Bone marrow (tissue), 2 donors: ENCODE measurements at places on chromosomes 3 and 15.
A peak's percentile ranks its signal among the peaks of the same experiment; 100 is the strongest.

DNA sequence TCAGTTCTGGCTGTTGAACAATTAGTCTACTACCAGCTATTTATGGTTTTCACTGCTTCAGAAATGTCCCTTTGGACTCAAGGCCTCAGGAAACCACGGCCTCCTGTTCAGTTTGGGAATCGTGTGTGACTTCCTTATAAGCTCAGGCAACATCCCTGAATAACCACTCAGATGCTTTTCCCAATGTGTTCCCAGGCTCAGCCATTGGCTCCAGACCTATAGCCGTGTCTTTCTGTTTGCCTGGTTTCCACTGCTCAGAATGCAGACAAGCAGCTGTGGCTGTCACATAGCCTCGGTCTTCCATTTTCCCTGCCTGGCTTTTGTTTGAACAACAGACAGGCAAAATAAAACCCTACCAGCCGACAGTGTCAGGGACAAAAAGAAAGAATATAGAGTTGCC is 63.2 kb upstream of the ATP2B2 start:
- DNase-seq, result no peak

- DNase-seq, result no peak
These were observed 2.5 kb upstream of the GPR176 start for GRCh38 chr15:39922462-39923092.

DNA sequence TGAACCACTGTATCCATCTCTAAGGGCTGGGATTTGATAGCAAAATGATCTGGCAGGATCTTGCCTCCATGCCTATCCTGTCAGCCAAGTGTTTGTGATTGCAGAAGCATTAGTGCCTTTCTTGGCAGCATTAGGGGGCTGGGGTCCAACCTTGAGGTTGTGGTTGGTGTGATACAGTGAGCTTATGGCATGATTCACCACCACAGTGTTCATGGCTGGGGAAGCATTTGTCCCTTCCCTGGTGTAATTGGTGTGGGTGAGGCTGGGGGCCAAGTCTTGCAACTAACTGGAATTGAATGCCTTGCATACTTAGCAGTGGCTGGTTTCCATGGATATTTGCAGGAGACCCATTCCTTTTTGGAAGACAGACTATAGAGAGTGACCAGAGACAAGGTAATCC is 271.0 kb upstream of the TBL1XR1 start:
- DNase-seq, result no peak

GRCh38 chr3:70951316-70951715 is 632.2 kb downstream of the FOXP1 start:
- DNase-seq, result no peak

DNA sequence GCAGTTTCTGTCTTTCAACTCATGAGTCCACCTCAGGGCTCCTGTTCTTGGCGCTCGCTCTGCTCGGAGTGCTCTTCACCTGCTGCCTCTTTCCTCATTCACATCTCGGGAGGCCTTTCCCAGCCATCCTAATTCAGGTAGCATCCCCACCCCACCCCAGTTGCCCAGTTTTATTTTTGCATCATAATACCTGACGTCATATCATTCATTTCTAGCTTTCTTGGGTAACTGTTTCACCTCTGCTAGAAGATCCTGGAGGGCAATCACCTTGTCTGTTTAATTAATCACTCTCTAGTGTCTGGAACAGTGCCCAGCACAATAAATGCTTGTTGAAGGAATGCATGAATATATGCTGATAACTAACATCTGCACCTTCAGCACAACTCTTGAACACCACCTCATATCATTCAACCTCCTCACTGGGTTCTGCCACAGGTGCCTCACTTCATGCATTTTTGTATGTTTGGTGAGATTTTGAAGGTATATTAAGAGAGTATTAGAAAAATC is 7.6 kb downstream of the NUSAP1 start:
- DNase-seq, result no peak

DNA sequence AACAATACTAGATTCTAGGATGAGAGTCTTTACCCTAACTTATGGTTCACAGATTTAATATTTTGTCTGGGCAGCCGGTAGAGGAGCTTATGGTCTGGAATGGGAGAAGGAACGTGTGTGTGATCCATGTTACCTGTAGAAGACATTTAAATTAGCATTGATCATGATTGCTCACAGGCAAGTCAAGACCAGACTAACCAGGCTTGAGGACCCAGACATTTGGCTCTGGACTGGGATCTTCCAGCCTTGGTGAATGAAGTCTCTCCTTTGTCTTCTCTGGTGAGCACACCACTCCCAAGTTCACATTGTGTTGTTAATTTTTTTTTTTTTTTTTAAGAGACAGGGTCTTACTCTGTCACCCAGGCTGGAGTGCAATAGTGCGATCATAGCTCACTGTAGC is 11.7 kb downstream of the ABHD2 start:
- DNase-seq, result no peak

DNA sequence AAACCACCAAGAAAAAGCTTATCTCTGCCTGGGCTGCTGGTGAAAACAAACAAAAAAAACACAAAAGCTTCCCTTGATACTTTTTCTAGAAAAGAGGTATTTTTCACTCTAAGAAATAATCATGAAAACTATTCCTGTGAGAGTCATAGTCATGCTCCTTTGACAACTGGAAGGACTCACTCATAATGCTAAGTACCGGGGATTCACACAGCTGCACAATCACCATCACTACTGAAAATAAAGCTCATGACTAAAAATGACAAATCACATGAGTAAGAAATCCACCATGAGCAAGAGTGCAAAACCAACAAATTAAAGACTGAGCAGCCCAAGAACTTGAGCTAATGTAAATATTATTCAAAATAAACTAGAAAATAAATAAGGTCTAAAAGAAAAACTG is 10.6 kb upstream of the POU1F1 start:
- no peak for DNase-seq

GRCh38 chr3:31810991-31811433 is 170.1 kb downstream of the OSBPL10 start:
- no peak for DNase-seq

DNA sequence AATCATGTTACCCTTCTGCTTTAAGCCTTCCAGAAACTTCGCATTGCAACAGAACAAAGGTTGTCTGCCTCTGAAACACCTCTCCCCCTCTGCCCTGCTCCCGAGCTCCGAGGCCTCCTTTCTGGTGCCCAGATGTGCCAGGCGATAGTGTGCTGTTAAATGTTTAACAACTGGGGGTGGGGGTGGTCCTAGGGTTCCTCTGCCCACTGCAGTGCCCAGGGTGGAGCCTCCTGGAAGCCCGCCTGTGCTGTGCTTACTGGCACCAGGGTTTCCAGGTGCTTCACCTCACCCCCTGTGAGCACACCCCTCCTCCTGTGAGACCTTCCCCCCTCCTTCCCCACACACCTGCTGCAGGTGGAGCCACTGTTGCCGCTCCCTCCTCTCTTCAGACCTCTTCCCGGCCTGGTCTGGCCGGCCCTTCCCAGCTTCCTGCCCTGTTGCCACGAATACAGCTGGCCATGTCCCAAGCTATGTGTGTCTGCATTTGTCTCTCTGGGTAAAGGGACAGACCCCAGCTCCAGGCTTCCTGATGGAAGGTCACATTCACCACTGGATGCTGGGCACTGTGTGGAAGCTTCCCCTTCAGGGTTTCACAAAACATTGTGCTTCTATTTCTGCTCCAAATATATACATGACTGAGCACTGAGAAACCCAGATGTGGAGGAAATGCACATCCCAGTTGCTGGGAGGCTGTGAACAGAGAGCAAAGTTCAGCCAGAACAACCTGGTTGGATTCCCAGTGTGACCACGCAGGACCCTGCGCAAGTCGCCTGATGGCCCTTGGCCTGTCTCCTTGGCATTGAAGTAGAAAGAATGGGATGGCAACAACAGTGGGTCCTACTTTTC is 37.2 kb downstream of the MGLL start:
- no peak for DNase-seq

DNA sequence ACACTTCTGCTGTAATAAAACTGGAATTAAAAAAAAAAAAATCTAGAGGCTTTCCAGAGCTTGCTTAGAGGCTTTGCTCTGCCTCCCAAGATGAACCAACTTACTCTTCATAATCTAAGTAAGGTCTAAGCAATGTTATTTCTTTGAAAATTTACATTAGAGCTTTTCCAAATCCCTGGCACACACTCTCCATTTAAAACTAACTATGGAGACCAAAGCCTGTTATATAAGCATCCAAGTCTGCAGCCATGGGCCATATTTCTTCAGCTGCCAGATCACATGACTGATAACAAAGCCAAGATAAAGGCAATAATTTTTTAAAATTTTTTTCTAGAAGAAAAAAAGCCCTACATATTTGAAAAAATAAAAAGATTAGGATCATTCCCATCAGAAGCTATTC is 55.0 kb upstream of the ARHGEF3 start:
- DNase-seq, result no peak

GRCh38 chr3:124322966-124323365 is 331.0 kb upstream of the ROPN1 start:
- DNase-seq, result no peak

- DNase-seq, result no peak
These were observed 423.0 kb upstream of the THBS1 start for GRCh38 chr15:39157882-39158281.

GRCh38 chr3:177789500-177789899 is 592.2 kb upstream of the TBL1XR1 start:
- DNase-seq, result no peak

GRCh38 chr3:136018876-136019275 is 53.3 kb downstream of the PPP2R3A start:
- DNase-seq, result no peak

DNA sequence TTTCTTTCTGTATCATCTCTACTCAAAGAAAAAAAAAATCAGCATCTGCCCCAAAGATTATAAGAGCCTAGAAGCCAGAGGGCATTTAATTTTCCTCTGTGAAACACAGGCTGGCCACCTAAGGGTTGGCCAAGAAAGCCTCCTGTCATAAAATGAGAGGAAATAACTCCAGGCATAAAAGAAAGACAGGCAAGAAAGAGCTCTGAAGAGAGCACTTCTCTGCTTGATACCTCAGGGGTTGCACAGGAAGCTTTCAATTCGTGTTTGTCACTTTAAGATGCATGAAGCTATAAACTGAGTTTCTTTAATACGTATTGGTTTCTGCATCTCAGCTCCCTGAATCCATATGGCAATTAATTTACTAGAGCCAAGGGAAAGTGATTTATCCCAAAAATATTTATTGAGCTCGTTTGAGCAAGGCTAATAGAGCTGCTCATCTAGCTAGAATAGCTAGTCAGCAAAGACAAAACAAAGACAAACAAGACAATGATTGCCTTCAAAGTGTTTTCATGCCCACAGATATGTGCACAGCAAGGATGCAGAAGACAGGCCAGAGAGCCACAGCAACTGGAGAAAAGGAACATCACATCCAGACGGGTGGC is 35.5 kb downstream of the ATP8B4 start:
- no peak for DNase-seq

DNA sequence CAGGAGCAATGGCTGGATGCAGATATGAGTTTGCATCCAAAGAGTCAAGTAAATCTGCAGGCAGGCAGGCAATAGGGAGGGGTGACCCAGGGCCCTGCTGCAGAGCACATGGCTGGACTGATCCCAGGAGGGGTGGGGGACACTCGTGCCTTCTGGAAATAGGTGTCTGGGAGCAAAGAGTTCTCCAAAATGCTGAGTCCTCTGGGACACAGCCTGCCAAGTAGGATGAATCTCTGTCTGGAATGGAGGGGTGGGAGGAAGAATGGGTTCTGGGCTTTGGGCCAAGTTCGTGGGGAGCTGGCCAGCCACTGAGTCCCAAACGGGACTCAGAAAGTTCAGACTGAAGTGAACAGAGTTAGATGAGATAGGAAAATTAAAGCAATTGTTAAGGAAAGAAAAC is 214.5 kb downstream of the MTHFS start:
- no peak for DNase-seq

DNA sequence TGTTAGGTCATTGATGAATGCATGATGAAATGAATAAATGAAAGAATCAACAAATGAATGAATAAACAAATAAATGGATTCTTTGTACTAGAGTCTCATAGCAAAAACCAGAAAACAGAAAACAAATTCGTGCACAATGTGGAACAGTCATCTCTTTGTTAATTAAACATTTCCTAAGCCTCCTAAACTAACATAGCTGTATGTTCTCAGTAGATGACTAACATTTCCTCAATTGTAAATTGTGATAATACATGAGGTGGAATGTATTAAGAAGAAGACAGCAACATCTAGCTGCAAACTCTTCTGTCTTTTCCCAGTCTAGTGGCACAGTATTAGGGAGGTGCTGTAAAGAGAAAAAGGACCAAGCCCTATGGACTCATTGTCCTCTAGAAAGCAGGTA is 1021.0 kb downstream of the MCTP2 start:
- DNase-seq, result no peak

DNA sequence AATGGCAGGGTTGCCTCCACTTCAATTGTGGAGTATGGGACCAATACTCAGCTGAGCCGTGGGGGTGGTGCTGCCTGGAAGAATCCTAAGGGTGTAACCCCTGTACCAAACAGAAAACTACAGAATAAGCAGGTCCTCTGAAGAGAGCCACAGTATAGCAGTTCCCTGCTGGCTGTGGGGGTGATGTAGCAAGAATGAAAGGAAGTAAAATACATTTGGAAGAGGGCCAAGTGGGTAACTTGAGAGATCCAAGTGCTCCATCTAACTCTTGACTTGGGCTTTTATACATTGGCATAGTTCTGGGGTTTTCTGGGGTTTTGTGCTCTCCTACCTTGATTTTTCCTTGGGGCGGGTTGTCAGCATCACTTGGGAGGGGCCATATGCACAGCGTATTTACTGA is 341.4 kb downstream of the OTOL1 start:
- peak; percentile 23 for DNase-seq

DNA sequence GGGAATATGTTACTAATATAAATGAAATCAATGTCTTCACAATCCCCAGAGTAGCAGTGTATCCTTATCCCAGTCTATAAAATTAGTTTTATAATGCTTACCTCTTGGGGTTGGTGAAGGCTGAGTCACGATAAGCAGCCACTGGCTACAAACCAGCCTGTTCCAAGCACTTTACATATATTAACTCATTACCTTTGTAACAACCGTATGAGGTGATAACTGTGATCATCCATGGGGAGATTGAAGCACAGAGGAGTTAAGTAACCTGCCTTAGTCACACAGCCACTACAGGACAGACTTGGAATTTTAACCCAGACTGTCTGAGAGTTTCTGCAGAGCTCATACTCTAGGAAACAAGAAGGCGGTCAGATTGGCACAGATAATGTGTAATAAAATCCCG is 43.3 kb upstream of the MITF start:
- DNase-seq, result no peak

- no peak for DNase-seq
These were observed 4.1 kb downstream of the GORASP1 start for GRCh38 chr3:39103324-39103693.
